ENCODE measurements at places on chromosomes 5 and 9.

- DNase-seq: no peak
Observed at GRCh38 chr9:98482226-98482625, 226.5 kb downstream of the GABBR2 start.

DNA sequence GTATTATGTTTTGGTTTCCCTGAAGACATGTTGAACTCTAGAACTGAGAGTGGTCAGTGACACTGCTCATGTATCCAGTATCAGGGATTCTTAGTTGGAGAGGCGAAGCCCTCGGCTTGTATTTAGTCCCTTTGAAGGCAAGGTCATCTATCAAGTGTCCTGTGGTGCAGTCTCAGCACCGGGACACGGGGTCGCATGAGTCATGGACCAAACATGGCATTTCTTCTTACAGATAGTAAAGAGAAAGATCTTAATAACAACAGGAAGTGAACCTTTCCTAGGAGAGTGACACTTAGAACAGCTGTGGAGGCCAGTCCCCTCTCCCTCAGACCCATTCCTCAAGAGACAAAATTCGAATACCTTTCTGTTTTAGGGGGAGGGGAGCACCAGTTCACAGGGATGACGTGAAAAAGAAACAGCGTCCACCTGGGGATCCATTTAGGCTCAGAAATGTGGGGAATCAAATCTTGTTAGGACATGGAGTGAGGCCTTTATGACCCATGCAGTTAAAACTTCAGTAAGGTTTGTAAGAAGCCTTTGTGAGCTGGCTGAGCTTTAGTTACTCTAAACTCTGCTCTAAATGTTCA, 86.5 kb downstream of the ADGRV1 start:
- DNase-seq: no peak

GRCh38 chr9:130433168-130433946, 11.4 kb upstream of the ASS1 start:
- DNase-seq: no peak

- DNase-seq: no peak
Observed at GRCh38 chr5:5522336-5522735, 99.9 kb downstream of the ICE1 start.

DNA sequence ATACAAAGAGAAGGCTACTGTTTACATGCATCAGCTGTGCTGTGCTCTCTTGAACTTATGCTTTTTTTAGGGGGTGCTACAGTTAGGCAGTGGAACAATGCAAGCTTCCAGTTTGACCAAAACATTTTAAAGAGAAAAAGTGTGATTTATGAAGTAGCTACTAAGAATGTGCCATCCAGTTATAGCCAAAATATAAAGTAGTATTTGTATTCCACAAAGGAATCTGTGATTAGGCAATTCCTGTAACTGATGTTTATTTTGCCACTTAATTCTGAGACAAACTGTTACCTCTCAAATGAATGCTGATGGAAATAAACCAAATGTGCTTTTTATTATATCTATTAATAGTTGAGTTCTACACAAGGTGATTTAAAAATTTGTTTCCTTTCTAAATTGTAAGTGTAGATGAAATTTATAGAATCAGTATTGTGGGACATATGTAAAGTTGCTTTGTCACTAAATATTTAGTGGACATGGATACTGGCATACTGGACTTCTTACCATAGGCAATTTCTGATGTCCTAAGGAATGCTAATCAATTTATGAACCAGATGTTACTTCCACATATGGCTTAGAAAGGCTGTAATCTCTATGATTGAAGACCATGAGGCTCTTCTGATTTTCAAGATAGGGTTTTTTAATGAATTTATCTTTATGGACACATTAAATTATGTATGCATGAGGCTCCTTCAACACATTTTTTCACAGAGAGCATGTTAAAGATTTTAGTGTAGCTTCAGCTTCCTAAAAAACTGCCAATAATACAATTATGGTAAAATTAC, 410.2 kb downstream of the PRR16 start:
- DNase-seq: no peak

DNA sequence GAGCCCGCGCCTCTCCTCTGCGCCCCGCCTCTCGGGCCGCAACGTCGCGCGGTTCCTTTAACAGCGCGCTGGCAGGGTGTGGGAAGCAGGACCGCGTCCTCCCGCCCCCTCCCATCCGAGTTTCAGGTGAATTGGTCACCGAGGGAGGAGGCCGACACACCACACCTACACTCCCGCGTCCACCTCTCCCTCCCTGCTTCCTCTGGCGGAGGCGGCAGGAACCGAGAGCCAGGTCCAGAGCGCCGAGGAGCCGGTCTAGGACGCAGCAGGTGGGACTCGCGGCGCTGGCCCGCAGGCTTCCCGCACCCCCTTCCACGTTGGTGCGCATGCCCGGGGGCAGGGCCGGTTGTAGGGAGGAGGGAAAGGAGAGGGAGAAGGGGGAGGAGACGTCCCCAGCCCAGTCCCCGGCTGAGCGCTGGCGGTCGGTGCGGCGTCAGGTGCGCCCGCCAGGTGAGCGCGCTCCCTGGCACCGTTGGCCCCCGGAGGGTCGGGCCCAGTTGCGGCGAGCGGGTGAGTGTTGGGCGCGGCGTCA, at the start of gene OCLN:
OCLN (plus strand) TSS at position 400 of the 532 bp plus-strand sequence. CDS start 11,455 bp downstream, outside the sequence.
- DNase-seq: no peak

GRCh38 chr5:41290810-41291209, 77.5 kb upstream of the C6 start:
- no peak for DNase-seq

DNA sequence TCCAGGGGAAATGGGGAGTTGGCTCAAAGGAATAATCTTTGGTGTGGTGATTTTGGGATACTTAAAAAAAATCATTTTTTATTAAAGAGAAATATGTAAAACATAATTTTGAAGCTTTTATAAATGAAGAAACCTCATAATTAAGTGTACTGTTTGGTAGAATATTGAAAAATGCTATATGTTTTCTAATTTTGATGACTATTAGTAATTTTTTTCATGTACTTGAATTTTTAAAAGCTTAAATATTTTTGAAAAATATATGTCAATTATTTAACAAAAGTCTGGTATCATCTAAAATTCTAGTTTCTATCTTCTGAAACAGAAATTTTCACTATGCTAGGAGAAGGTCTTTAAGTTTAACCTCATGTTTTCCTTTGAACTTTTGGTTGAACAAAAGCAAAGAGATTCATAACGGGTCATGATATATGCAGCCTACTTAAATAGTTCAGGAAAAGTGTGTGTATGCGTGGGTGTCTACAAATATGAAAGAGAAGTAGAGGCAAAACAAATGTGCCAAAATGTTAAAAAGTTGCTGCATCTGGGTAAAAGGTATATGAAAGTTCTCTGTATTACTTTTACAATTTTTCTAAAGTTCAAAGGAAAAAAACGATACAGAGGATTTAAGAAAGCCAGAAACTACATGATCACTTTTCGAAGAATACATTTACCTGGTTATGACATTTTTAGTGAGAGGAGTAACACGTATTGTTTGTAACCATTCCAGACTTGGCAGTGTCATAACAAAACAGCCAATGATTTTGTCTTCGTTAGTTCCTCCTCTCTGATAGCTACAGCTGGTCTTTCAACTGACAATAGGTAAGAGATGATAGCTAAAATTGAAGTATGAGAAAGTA, 117.3 kb upstream of the TNFAIP8 start:
- DNase-seq: no peak

DNA sequence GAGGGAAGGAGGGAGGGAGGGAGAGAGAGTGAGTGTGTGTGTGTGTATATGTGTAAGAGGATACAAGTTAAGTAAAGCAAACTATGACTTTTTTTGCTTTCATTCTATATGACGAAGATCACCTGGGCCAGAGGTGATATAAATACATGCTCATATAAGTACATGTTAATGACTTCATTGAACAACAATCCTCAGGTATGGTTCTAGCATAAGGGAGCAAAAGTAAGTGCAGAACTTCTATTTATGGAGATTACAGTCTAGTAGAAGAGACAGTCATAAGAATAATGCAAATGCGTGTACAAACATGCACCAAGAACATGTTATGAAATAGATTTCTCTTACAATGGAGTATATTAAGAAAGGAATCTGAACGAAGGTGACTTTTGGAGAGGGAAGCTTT, 1804.0 kb downstream of the MAT2B start:
- no peak for DNase-seq

GRCh38 chr9:35649431-35650340, 1.0 kb downstream of the SIT1 start:
- DNase-seq: no peak

- no peak for DNase-seq
Observed at GRCh38 chr5:98989727-98990126, 60.9 kb upstream of the CHD1 start.

DNA sequence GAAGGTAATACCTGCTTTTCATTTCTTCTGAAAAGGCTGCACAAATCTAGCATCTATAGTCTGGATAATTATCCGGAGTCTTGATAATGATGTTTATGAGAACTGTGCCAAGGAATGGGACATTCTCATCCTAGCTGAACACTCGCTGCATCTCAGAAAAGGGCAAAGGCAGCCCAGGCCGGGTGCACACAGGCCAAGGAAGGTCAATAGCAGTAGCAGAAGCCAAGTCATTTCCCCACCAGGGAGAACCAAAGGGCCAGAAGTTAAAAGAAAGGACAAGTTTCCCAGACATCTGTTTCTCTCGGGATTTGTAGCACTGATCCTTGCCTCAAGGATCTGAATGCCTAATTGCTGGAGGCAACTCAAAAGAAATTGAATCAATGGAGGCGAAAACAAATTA, 66.1 kb upstream of the ANKRD55 start:
- DNase-seq: no peak

DNA sequence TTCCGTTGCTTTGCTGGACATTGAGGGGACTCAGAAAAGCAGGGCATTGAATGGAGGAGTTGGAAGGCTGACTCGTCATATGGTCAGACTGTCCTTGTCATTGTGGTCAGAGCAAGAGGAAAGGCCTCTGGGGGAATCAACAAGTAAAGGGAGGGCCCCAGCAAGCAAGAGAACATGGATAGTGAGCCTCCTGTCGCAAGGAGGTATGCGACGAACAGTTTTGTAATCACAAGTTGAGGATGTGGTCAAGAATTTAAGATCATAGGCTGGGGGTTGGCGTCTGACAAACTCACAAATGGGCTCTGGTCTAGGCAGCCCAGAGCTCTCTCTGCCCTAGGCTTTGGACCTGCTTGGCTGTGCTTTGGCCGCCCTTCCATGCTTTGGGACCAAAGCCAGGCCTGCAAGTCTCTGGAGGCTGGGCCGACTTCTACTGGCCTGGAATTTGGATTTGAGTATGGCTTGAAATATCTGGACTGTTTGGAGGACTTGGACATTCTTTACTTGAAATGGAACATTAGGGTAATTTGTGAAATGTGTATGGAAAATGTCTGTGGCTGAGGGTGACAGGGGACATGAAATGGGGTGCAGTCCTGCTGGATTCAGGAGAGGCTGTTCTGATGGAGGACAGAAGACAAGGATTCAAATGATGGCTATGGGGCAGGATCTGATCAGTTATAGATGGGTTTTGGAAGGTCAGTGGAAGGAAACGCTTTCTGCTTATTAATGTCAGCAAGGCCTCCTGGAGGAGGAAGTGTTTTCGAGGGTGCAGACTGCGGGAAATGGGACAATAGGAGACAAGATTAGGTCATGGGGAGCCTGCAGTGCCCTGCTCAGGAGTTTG, 19.2 kb upstream of the NDST1 start:
- DNase-seq: no peak

- DNase-seq: no peak
Observed at GRCh38 chr5:84265130-84265529, 119.5 kb downstream of the EDIL3 start.

DNA sequence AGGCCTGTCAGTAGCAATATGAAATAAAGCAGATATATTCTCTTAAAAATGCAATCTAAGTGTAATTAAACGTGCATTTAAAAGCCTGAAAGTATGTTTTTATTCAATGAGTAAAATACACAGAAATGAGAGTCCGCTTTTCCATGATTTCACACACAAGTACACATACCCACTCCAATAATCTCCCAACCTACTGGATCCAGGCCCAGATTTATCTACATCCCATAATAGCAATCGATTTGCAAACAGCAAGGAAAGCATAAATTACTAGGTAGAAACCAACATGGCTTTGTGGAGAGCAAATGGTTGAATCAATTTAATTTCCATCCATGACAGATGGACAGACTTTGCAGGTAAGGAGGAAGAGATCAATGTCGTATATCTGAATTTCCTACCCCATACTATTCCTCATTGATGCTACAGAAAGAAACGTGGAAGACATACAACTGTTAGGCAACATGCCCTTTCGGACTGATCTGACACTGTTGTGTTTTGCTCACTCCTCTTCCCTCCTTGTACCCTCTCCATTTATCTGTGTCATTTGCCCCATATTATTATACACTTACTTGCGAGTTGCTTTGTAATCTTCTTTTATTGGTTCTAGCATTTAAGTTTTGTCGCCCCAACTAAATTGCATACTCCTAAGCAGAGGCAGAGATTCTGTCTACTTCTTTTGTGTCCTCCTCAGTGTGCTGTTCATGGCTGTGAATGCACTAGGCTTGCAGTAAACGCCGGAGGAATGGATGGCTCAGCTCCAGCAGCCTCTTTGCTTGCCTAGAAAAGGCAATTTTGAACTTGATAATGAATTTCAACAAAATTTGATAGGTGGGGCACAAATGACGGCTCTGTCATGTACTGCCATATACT, 133.6 kb downstream of the NFIB start:
- no peak for DNase-seq

DNA sequence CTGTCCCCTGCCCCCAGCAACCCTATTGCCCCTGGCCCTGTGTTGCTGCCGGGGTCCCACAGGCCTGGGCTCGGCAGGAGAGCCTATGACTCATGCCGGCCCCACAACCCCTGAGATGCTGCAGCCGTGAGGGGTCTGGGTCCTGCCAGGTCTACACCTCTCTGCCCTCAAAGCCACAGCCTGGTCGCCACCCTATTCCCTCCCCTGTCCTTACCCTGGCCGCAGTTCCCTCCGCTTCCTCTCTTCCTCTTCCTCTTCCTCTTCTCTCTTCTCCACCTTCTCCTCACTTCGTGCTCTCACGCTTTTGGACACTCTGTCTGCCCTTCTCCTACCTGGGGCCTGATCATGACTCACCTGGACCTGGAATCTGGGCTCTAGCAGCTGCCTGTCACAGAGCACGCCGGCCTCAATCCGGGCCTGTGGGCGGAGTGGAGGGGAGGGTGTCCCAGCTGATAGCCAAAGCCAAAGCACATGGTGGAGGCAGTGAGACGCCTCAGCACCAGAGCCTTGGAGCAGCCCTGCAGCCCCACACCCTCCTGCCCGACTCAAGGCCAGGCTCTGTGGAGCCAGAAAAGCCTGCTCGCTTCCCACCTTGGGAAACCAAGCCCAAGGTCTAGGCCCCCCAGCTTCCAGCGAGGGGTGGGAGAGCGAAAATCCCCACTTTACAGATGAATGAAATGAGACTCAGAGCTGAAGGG, 26.8 kb upstream of the CSF1R start:
- no peak for DNase-seq

- DNase-seq: no peak
Observed at GRCh38 chr9:2833096-2833495, 10.8 kb downstream of the PUM3 start.

GRCh38 chr5:116415989-116416388, 158.6 kb downstream of the SEMA6A start:
- DNase-seq: no peak

- no peak for DNase-seq
Observed at GRCh38 chr9:36499174-36499890, 73.4 kb upstream of the MELK start.

DNA sequence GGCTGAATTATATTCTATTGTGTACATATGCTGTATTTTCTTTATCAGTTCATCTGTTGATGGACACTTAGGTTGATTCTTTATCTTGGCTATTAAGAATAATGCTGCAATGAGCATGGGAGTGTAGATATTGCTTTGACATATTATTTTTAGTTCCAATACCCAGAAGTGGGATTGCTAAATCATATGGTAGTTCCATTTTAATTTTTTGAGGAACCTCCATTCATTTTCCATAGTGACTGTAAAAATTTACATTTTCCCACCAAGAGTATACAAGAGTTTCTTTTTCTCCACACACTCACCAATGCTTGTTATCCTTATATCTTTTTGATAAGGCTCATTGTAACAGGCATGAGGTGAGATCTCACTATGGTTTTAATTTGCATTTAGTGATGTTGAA, 19.4 kb downstream of the JAK2 start:
- DNase-seq: no peak
